Left hindlimb (tissue), 1 donor: ENCODE measurements at places on chromosomes 1 and 21.

DNA sequence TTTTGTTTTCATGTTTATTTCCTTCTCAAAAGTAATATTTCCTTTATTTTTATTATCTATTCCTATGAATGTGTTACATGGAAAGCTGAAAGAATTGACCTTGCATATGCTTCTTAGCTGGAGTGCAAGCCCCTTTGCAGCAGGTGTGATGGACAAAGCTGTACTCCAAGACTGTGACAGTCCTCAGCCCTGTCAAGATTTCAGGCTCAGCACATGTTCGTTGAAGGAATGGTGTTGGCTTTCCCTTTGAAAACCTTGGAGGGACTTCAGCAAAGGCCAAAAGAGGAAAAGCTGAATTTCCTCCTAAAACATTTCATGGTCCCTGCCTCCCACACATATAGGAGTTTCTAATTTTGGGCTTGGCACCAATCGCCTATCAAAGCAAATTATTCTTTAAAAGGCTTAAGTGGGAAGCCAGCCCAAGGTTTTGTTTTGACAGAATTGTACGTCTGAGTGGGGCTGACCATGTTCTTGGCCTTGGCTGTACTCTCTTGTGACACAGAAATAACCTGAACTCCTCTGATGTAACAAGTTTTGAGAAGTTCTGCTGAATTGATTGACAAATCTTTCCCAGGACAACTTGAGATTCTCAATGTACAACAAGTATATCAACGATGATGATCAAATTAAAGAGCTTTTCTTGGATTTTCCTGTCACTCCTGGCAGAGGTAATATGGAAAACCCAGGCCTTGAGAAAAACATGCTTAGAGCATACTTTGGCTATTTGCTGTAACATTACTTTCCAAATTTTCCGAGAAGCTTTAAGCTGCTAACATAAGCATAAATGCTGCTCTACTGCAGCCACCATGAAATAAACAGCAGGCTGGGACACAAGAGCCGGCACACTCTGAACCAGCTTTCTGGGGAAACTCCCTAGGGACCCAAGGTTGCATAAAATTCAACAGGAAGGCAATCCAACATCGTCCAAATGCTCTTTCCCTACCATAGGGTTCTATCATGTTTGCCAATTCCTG is 135.7 kb upstream of the ZNF648 start:
- no peak for DNase-seq

GRCh38 chr1:65372557-65372956 is 47.9 kb upstream of the LEPR start:
- no peak for DNase-seq

GRCh38 chr1:9927259-9927658 is 15.9 kb downstream of the LZIC start:
- DNase-seq, result no peak

GRCh38 chr21:43681650-43682049 is 22.3 kb downstream of the RRP1B start:
- DNase-seq, result no peak

- no peak for DNase-seq
These were observed 43.1 kb upstream of the ETV3 start for GRCh38 chr1:157181258-157181657.

- no peak for DNase-seq
These were observed 77.3 kb upstream of the KCNJ15 start for GRCh38 chr21:38179511-38179910.

DNA sequence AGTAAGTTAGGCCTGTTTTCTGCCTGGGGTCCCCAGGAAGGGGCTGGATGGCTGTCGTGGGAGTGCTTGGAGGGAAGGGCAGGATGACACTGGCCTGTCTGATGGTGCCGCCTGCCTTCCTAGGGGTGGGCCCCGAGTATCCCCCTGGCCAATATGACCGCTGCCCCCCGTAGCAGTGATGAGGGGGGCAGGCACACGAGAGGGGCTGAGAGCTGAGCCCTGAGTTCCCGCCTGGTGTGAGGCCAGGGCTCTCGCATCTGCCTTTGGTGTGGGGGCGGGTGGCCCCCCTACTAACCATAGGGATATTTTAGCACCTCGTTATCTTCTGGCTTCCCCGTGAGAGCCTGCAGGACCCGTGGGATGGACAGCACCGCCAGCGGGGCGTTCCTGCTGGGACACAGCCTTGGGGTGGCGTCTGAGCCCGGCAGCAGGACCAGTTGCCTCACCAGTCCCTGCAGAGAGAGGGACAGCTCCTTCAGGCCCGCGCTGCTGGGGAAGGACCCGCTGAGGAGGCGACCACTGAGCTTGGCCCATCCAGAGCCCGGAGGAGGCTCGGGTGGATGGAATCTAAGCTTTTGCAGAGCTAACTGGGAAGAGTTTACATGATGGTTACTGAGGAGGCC is 10.4 kb downstream of the KRTAP10-1 start:
- DNase-seq, result no peak

DNA sequence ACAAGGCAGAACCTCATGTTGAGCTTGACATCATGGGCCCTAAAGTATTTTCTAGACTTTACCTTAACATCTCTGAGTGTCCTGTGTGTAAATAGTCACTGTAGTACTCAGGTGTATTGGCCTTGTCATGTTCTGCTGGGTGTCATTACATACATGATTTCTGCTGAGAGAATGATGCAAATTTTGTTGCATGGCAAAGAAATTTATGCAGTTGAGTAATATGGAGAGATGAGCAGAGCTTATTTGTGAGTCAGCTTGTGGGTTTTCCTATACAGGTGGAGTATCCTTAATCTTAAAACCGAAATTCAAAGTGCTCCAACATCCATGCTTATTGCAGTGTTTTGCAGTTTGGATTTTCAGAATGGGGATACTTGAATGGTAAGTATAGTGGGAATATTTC is 36.6 kb downstream of the RGL1 start:
- DNase-seq, result no peak

DNA sequence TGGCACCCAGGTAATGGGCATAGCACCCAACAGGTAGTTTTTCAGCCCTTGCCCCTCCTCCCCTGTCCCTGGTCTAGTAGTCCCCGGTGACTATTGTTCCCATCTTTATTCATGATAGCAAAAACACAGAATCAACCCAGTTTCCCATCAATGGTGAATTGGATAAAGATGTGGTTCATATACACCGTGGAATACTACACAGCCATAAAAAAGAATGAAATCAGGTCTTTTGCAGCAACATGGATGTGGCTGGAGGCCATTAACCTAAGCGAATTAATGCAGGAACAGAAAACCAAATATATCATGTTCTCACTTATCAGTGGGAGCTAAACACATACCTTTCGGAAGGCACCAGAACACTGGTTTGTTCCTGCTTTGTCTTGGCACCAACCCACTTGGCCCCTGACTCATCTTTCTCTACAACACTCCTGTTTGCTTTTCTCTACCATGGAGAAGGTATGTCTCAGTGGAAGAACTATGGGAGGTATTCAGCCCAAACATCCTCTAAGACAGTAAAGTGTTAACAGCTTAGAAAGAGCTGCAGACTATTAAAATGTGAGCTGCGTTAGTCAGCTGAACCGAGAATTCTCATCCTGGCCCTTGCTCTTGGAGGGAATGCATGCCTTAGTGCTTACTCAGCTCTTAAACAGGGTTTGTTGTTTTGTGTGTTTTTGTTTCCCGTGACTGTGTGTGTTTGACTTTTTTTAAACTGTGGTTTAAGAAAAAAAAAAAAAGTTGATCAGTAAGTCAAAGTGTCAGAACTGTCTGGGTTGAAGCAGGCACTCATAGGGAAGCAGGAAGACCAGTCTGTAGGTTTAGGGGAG is 203.0 kb downstream of the TOMM20 start:
- no peak for DNase-seq

DNA sequence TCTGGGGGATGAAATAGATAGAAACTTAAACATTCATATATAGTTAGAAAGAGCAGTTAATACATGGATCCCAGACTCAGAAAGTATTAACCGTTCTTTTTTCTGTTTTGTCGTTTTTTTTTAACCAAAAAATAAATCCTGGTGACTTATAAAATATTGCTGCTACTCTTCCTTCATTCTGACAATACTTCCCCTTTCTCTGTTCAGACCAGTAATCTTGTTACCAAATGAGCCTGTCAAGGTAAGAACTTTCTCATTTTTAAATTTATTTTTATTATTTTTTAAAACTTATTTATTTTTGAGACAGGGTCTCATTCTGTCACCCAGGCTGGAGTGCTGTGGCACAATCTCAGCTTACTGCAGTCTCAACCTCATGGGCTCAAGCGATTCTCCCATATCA is 13.7 kb downstream of the PTPN22 start:
- no peak for DNase-seq

DNA sequence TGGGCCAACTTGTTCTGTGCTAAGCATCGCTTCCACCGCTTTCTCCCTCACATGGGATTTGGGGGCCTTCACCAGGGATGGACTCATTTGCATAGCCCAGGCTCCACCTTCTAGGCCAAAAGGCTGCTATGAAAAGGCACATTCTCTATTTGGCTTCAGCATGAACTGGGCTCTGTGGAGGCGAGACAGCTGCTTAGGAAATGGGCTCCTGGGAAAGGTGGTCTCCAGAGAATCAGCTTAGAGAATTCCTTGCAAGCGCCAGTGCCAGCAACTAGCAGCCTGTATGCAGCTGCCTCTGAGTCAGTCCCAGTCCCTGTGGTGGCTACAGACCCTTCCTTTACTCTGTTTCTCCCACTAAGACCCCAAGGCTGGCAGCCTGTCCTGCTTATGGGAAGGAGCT is 214.5 kb downstream of the HIVEP3 start:
- DNase-seq, result peak; percentile 20

DNA sequence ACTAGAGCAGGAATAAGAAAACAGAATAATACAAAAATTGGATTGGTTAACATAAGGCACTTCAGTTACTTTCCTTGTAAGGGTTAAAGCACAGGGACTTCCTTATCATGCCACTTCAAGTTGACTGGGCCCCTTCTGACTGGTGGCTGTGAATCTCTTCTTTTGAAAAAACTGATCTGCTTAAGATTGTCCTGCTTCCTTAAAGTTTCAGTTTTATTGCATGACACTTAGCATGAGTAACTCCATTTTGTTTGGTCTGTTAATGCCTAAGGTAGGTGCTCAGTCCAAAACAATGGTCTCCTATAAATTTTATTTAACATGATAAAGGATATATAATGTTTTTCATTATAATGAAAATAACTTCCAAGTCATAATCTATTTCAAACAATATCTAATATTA is 37.6 kb downstream of the UBE2U start:
- no peak for DNase-seq

DNA sequence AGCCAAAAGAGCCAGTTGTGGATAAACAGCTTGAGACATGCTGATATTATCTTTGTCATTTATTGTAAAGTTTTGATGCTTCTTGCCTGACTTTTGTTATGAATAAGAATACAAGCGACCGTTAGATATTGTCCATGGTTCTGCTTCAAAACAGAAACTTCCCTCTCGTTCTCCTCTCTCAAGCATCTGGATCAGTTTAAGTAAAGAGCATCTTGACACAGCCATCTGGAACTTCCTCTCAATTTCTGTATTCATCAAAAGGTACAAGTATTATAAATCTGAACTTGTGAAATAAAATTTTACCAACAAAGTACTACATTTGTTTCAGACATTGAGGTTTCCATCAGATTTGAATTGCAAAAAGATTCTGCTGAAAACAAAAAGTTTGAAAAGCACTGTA is 36.4 kb upstream of the CLDN14 start:
- DNase-seq, result no peak

DNA sequence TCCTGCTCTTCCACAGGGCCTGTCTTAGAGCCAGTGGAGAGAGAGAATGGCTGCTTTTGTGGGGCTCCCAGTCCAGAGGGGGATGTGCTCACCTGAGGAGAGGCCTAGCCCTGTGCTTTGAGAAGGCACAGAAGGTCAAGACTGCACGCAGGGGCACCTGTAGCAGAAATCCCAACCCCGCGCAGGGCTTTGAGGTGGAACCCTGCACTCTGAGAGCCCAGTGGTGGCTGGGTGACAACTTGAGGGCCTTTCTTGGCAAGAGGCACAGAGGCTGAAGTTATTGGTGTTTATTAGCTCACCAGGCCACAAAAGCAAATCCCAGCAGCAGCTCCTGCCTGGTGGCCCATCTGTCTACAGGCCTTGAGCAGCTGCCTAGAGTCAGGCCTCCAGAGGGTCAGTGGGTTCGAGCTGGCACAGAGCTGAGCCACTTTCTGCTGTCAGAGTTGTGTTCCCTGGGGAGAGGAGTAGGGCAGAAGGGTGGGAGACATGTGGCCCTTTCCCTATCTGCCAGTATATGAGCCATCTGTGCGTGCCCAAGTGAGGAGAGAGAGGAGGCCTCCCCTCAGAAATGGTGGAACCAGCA is 31.4 kb downstream of the SZRD1 start:
- DNase-seq, result no peak

DNA sequence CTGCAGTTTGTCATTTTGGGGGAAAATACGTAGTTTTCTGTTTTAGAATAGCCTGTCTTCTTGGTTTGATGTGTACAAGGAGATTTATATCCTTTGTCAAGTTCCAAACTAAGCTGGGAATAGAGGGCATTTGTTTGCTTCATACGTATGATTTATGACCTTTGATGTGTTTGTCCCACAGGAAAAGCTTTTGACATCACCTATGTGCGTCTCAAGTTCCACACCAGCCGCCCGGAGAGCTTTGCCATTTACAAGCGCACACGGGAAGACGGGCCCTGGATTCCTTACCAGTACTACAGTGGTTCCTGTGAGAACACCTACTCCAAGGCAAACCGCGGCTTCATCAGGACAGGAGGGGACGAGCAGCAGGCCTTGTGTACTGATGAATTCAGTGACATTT is 79.9 kb downstream of the LAMC1 start:
- no peak for DNase-seq

DNA sequence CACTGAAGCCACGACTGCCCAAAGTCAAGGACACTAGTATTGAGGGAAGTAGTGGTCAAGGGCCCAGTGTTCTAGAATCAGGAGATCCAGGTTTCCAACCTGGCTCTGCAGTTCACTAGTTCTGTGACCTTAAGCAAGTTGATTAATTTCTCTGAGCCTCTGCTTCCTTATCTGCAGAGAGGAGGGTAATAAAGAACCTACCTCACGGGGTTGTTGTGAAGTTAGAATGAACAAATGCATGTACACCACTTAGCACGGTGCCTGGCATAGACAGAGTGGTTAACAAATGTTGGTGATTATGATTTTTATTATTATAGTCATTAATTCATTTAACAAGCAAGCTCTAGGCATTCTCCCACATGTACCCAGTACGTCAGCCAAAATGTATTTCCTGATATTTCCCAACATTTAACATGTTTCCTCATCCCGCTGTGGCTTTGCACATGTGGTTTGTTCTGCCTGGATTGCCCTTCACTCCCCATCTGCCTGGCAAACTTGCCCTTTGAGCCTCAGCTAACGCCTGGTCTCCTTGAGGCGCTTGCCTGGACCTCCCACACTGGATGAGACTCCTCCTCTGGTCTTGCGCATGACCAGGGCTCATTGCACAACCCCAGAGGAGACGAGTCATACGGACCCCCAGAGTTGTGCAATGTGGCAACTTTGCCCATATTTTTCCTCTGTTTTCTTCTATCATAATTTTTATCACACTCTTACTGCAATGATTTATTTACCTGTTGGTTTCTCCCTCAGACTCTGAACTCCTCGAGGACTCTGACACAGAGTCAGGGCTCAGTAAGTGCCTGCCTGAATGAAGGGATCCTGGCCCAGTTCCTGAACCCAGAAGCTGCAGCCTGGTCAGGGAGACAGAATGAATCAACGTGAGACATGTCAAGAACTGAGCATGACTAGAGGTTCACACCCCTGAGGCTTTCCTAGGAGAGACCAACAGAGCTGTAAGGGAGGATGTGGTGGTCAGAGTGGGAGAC is 20.7 kb upstream of the MFSD2A start:
- no peak for DNase-seq
